ENCODE measurements at places on chromosomes 7 and 10.

DNA sequence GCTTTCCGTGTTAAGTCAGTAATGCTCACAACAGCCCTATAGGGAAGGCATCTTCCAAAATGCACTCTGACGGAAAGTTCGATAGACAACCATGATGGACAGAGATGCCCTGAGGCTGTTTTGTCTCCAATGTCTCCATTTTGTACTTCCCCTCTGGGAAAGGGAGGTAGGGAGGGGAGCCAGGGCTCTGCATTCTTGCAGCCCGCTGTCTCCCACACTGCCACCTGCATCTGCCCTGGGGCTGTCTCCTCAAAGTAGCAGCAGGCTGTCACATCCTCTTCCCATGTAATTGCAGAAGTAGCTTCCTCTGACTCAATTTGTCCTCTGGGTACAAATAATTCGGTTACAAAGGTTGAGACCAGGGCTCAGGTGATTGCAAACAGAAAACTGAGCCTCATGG, 131.4 kb downstream of the GPAM start:
- no peak for DNase-seq

DNA sequence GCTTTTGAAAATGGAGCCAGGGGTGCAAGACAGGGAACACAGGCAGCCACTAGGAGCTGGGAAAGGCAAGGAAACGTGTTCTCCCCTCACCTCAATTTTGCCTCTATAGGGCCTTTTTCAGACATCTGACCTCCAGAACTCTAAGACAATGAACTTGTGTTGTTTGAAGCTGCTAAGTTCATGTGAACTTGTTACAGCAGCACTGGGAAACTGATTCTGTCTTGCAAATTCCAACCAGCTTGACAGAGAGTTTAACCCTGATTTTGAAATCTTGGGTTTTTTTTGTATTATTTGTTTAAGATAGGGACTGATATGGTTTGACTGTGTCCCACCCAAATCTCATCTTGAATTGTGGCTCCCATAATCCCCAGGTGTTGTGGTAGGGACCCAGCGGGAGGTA, 852.9 kb downstream of the LRMDA start:
- no peak for DNase-seq

DNA sequence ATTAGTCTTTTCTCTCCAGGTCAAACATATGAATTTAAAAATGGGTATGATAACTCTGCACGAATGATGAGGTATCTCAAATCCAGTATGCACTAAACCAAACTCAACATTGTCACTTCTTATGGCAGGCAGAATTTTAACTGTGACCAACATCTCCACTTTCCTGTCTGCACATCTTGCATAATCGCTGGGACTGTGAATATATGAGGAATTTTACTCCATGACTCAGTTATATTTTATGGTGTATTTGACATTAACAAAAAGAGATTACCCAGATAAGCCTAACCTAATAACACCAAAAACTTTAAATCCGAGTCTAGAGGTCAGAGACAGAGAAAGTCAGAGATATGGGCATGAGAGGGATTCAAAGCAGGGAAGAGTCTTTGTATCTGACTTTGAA, 454.5 kb upstream of the SEMA3D start:
- DNase-seq = no peak

GRCh38 chr10:77836299-77836820, 90.2 kb downstream of the DLG5 start:
- DNase-seq = peak; percentile 33

- no peak for DNase-seq
Measured at GRCh38 chr10:78053211-78053868, 19.7 kb downstream of the RPS24 start.

DNA sequence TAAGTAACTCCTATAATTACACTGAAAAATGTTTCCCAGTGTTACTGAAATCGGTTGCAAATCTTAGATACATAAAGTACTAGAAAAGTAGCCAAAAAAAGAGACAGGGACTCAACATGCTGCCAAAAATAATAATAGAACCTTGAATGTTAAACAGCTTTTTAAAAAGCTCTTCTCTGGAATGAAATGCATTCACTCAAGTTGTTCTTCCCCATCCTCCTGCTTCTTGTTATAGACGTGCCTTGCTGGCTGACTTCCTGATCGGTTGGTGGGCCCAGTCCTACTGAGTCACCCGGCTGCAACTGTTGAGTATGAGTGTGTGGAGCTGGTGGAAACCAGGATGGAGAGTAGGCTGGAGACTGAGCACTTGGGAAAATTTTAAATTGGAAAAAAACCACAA, 30.6 kb upstream of the RAPGEF5 start:
- DNase-seq = no peak

GRCh38 chr7:36088553-36088952, 64.5 kb upstream of the EEPD1 start:
- no peak for DNase-seq

- DNase-seq = no peak
Measured at GRCh38 chr10:113753020-113753692, 1.7 kb downstream of the PLEKHS1 start.

DNA sequence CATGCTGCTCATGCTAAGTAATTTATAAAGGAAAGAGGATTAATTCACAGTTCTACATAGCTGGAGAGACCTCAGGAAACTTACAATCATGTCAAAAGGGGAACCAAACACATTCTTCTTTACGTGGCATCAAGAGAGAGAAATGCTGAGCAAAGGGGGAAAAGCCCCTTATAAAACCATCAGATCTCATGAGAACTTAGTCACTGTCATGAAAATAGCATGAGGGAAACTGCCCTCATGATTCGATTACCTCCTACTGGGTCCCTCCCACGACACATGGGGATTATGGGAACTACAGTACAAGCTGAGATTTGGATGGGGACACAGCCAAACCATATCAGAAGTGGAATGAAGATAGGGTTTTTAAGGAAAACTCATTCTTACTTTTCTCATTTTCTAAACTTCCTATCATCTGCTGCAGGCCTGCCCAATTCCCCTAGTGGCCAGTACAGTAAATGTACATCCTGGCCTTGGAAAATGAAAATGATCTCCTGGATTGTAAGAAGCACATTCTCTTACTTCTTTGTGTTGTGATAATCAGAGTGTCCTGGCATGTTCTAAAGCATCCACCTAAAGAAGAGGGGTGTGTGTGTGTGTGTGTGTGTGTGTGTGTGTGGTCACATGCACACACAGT, 421.5 kb downstream of the LRMDA start:
- no peak for DNase-seq

DNA sequence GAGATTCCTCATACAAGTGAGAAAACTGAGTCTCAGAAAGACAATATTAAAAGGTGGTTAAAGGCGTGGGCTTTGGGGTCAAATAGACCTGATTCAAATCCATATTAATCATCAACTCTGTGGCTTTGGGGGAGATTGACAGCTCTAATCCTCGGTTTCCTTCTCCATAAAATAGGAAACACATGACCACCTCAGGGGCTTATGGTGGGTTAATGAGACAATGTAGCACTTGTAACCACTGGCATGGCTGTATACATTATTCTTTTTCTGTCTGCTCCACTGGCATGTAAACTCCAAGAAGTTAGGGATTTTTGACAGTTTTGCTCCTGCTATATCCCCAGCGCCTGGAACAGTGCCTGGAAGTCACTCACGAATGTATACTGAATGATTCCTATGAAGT, 120.8 kb upstream of the GAD2 start:
- no peak for DNase-seq

DNA sequence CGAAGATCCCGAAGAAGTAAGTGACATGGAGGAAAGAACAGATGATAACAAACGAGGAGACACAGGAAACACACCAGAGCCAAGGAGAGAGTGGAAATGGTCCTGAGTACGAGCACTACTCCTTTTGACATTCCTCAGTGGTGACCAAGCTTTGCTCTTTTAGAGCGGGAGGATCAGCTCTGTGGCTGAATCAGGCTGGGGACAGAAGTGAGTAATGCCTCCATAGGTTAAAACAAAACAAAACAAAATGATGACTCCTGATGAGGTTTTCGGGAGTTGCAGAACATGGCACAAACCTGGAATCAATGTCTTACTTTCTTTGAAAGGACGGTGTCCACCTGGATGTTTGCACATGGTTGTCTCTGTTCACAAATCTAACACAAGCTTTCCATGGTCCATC, 30.3 kb upstream of the TCF7L2 start:
- DNase-seq = no peak

DNA sequence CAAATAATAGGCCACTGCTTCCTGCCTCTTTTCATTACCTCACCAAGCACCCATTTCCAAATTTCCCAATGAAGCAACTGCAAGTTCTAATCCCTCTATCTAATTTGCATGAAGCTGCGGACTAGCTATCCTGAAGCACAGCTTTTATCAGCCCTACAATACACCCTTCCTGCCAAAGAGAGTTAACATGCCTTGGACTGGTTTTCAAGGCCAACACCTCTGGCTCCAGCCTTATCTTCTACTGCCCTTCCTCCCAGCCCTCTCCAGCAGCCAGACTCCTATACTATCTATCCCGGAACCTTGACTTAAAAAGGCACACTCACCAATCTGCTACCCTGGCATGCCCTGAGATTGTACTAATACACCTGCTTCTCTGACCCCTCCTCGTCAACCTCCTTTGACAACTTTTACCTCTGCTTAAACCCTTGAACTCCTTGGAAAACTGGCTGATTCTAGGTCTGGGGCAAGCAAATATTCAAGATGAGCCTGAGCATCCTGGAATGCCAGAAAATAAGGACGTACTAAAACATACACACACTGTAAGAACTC, 73.4 kb downstream of the SGMS1 start:
- DNase-seq = no peak

DNA sequence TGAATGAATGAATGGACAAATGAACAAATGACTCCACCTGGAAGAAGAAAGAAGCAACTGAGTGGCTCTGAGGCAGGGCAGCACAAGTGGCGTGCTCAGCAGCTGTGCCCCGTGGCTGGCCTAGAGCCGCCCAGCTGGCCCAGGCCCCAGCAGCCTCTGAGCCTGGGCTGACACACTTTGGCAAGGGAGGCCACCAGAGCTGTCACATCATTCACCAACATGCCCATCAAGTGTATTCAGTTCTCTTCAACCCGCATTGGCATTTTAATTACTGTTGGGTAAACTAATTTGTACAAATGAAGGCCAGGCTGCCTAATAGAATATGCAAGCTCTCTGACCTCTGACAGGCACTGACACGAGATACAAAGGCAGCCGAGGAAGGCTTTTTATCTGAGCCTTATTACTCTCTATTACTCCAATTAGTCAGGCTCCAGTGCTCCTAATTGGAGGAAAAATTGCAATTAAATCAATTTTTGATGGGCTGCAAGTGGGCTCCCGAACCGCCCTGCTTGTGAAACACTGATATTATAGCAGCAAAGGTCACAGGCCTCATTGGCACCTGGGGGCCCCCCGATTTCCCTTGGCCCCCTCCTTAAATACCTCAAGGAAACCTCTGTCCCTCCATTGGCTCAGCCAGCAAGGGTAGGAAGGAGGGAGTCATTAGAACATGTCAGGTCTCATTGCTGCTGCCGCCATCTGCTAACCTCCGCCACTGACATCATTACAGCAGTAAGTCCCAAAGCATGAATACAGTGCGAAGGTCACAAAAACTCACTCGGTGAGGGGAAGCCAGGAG, 41.9 kb downstream of the DPCD start:
- DNase-seq = no peak

DNA sequence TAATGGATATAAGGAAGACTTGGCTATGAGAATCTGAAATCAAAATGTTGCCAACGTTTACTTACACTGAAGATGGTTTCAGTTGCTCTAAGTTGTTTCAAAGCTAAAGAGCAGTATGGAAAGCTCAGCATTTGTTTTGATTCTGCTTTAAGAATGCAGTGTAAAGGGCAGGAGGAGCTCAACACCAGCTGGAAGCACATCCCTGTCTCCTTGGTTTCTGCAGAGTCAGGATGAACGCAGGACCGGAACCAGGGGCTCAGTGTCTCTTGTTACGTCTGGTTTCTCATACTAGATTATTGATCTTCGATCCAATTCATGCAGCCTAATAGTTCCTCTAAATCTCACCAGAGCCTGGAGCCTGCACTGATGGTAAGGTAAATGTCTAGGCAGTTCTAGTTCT, 24.1 kb downstream of the ZRANB1 start:
- no peak for DNase-seq

- no peak for DNase-seq
Measured at GRCh38 chr7:95089414-95090315, 182.3 kb downstream of the PPP1R9A start.

DNA sequence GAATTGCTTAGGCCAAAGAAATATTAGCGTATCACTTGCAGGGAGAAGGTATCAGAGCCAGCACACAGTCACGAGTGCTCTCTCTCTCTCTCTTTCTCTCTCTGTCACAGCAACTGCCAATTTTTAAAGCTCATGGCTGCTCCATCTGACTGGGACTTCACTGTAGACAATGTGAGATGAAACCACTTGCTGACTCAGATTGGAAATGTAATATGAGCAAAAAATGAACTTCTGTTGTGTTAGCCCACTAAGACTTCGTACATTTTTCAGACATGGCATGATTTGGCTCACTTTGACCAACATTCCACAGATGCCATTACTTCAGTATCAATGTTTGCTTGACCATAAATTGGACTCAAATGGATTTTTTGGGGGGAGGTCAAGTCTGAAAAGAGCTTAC, 68.1 kb downstream of the DGKB start:
- DNase-seq = no peak

GRCh38 chr7:43584195-43584586, 1.3 kb downstream of the STK17A start:
- no peak for DNase-seq

GRCh38 chr7:151024435-151025056, at the start of gene ATG9B:
Gene ATG9B (minus strand): TSS chr7:151024494. CDS start chr7:151024423, 71 bp downstream.
- DNase-seq = no peak

DNA sequence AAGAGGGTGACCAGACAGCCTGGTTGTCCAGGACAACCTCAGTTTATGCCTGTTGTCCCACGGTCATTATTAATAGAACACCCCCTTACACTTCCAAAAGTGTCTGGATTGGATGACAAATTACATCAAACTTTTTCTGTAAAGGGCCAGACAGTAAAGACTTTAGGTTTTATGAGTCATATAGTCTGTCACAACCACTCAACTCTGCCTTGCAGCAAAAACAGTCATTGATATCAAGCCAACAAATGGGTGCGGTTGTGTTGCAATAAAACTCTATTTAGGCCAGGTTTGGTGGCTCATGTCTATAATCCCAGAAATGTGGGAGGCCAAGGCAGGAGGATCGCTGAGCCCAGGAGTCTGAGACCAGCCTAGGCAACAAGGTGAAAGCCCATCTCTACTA, 66.7 kb upstream of the ATP6V0A4 start:
- no peak for DNase-seq

DNA sequence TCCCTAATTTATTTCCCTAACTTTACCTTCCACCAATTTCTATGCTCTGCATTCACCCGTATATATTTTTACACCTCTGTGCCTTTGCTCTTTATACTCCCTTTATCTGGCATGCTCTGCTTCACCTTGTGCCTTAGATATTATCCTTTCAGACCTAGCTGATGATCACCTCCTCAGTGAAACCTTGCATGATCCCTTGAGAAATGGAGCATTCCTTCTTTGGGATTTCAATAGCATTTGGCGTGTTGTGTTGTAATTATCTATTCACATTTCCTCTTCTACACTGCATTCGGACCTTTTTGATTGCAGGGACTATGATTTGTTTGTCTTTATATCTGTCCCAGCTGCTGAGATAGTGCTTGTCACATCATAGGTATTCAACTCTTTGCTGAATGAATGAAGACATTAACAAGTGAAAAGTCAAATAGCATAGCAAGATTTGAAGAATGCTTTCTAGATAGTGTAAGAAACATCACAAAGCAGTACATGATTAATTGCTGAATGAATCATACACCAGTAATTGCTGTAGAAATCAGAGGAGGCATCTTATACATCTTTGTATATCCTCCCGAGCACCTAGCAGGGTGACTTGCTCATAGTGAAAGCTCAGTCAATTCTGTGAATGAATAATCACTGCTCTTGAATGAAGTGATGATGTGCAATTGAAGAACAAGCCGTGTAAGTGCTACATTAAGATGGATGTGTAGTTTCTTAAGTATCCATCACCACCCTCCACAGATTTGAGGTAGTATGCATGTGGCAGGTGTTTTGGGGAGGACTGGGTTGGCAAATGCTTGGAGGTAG, 2.0 kb upstream of the TM9SF3 start:
- DNase-seq = no peak
